ENCODE measurements at places on chromosomes 3 and 15.

GRCh38 chr3:25036633-25037032 is 391.4 kb upstream of the RARB start:
- no peak for DNase-seq

DNA sequence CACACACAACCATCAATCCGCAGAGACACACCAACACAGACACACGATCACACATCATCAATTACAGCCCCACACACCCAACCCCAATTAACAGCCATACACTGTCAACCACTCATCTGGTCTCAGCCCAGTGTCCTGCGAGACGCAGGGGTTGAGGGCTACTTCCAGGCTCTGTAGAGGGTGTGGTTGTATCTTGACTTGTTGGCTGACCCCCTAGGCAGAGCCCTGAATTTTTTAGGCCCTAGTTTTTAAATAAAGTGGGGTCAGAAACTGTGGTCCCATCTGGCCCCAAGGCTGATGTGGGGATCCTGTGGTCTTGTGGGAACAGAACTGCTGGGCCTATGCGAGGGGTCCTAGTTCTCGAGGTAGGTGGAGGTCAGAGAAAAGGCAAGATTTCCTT is 9.2 kb downstream of the VILL start:
- no peak for DNase-seq

GRCh38 chr3:50586763-50587070 is 17.4 kb downstream of the HEMK1 start:
- DNase-seq: no peak

DNA sequence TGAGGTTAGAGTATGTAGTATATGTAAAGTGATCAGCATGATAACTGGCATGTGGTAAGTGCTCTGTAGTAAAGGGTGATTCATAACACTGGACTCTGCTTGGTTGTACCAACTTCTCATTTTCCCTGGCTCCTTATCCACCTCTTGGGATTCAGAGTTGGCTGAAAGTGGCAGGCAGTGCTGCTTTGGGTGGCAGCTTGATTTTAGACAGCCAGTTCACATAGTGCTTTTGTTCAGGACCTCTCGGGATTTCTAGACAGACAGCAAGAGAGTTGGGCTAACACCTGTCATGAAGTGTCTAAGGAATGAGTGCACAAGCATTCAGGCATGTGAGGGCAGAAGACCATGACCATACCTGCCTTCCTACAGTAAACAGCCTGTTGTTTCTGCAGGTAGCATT is 69.0 kb downstream of the RBM6 start:
- no peak for DNase-seq

DNA sequence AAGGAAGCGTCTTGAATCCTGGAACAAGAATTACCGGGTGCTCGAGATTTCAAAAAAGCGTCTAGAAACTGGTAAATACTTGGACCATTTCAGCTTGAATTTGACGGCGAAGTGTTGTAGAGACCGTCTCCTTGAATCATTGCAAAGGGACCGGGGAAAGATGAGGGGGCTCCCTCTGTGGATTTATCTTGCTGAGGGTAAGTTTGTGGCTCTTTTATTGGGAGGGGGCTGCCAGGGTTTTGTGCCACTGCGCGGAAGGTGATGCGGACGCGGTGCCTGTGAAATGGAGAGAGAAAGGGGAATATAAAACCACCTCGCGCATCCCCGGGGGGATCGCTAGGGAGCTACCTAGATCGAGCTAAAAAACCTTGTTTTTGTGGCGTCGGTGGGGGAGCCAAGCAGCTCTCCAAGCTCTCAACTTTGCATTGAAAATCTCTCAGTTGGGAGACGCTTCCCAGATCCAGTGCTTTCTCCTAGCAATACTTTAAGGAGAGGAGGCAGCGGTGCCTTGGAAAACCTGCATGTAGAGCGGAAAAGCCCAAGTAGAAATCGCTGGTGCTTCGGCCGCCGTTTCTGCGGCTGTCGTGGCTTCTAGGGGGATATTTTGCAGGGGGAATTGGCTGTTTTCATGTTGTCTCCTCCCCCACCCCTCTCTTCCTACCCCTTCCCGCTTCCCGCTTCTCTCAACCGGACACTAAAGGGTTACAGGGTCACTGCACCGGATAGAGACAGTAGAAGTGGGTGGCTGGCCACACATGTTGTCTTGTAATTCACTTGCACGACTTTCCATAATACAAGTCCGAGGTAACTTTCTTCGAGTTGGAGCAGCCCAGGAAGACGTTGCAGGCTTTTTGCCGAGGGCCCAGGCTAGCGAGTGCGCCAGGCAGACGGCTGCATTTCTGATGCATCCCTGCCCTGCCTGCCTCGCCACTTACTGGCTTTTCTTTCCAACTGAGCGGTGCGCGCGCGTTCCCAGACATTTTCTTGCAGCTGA is 187.6 kb downstream of the NLGN1 start:
- DNase-seq: no peak

DNA sequence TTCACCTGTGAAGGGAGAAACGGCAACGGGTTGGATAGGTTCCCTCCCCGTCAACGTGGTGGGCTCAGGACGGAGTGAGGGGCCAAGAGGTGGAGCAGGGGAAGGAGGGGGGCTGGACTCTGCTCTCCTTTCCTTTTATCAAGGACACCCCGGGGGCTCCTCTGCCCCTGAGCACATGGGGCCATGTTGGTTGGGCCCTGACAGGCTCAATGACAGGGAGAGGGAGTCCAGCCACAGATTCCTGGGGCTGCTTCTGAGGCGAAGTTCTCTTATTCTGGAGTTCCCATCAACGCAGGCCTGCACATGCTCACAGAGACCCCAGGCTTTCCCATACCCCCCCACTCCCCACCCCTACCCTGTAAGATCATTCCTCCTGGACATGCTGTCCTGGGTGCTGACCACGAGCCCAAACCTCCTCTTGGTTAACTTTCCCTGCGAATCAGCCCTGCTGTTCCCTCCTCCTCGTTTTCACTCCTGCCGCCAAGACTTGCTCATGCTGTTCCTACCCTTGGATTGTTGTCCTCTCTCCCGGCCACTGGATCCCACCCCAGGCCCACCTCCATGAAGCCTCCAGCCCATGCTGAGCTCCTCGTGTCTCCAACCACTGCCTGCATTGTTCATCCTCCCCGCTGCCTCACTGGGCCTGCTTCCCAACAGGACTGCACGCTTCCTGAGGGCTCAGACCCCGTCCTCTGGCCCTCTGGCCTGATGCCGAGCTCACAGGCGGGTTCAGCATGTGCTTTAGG is 61.2 kb downstream of the SENP2 start:
- DNase-seq: no peak

DNA sequence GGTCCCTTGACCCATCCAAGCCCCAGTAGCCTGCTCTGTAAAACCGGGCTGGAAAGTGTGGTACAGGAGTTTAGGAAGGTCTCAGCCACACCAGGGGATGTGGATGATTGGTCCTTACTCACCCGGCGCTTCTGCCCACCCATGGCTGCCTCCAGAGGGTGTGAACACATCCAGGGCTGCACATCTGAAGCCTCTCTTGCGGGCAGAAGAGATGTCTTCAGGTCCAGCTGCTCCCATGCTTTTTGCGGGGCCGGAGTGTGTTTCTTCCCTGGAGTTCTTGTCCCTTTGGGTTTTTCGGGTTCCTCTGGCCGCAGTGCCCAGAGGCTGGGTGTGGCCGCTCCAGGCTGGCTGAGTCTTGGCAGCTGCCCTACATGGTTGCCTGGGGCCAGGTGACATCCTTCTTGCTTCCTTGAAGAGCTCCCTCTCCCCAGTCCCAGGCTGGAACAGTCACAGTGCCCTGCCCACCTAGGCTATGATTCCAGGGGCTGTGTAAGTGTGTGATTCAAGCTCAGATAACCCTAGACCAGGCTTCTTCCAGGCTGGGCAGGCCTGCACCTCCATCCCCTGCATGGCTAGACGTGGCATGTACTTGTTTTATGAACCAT is 33.9 kb downstream of the HDAC11 start:
- no peak for DNase-seq

GRCh38 chr15:39079296-39079847 is 501.5 kb upstream of the THBS1 start:
- no peak for DNase-seq

DNA sequence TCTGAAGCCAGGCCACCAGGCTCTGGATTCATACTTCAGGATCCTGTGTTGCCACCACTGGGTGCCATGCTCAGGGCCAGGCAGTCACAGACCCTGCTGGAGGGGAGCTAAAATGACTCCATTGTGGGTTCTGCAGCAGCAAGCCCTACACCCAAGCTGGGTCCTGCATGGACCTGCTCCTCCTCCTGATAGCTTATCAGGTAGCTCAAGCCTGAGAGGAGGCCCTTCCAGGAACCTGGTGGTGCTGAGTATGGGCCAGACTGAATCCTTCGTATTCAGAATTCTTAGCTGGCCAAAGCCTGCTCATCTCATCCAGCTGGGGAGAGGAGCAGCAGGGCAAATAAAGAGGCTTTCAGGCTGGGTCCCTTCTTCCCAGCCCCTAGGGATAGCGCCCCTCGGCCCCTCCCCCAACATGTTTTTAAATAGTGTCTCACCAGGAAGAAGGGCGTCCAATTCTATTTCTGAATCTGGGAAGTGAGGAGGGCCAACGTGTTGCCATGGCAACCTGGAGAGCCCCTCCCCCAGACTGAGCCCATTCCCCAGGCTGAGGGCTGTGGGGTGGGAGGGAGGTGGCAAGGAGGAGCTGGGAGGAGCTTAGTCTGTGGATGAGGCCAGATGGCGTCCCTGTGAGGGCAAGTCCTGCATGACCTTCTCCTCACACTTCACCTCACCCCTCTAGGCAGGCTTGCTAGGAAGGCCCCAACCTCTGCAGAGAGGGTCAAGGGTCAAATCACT is 11.0 kb upstream of the CAMKV start:
- no peak for DNase-seq

DNA sequence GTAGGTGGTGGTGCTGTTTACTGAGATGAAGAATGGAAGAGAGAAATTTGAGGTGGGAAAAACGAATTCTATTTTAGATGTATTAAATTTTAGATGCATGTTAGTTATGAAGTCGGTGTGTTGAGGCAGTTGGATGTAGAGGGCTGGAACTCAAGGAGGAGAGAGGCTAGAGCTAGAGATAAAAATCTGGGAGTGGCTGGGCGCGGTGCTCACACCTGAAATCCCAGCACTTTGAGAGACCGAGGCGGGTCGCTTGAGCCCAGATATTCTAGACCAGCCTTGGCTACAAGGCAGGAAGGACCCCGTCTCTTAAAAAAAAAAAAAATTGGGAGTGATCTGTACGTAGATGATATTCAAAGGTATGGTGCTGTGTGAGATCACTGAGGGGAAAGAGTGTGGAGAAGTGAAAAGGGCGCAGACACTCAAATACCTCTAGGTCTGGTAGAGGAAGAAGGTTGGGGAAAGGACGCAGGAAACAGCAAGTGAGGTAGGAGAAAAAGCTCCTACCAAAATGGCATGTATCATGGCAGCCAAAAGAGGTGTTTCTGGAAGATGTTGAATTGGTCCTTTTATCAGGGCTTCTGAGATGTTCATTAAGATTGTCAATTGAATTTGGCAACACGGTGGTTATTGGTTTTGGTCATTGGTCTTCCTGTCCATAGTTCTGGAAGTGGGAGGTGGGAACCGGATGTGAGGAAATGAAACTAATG is 1.8 kb downstream of the YEATS2 start:
- no peak for DNase-seq

DNA sequence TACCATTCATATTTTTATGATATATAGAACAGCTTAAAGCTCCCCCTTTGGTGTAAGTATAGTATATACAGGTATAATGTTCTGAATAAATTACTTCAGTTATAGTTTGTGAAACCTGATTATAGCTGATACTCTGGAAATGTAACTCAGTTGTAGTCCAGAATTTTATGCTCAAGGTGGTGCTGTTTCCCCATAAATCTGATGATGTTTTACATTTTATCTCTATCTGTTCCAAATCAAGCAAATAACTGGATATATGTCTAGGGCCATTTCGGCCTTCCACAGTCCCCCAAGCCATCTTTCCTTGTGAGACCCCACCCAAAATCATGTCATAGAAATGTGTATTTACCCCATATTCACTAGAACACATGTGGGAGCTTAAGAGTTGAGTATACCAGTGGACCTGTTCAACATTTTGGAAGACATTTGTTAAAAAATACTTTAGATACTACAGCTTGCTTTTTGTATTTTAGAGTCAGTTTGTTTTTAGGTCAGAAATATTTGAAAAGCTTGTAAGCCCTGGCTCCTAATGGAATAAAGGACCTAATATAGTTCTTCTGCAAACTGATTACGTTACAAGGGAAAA is 107.1 kb downstream of the ATG7 start:
- no peak for DNase-seq

GRCh38 chr3:148101061-148101460 is 596.6 kb upstream of the AGTR1 start:
- DNase-seq: no peak

DNA sequence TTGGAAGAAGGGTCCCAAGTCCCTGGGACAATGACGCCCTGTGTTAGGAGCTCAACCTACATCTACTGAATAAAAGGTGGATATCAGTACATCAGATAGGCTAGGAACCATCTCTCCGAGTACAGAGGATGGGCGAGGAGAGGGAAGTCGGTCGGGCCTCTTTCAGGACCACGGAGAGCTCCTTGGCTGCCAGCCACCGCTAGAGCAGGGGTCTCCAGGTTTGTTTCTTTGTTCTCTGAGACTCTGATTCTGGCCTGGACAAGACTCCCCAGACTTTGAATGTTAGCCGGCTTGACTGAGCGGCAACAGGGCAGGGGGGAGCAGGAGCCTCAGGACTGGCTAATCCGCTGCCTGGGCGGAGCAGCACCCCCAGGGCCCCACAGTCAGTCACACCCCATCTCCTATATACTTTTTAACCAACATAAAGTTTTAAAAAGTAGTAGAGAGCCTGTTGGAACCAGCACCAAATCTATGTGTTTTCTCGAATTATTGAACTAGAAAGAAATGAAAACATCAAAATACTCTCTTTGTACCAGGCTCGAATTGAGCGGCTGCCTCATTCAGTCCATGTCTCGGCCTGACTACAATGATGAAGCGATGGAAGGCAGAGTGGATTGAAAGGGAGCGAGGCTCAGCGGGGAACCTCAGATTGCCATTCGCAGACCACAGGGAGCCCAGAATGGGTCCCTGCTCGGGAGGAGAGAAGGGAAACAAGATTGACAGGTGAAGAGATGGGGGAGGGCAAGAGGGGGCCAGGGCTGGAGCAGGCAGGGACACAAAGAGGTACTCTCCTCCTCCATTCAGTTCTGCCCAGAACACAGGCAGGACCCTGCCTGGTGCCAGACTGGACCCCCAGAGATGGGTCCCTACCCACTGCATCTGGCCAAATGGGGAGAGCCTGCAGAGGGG is 131.6 kb downstream of the TPRA1 start:
- DNase-seq: no peak

DNA sequence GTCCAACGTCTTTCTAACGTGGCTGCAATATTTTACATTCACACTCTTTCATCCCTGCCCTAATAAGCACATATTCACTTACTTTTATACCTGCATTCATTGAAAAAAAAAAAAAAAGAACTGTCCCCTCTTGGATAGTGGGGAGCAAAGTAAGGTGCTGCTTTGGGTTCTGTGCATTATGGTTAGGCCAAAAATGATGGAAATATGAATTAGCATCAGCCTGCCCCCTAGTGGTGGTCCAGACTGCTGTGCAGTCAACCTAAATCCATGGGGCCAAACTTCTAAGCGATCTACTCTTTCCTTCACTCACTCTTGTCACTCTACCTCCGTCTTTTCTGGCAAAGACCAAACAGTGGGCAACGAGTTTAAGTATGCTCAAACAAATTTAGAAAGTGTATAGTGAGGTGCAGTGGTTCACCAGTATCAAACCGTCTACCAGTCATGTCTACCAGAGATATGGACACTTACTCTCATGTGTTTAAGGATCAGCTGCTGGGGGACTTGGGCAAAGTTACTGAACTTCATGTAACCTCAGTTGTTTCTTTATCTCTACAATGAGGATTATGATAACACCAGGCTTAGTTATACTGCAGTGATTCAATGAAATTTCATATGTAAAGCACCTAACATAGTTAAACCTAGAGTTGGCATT is 61.5 kb upstream of the GRM7 start:
- DNase-seq: no peak

GRCh38 chr15:96462768-96463750 is 132.6 kb downstream of the NR2F2 start:
- no peak for DNase-seq
